Spleen (tissue), 13 donors: ENCODE measurements at places on chromosomes 16 and 17. TPM values are rescaled to one million over a fixed set of nuclear protein-coding genes. Genes with fewer than 3 reads are reported as not detected.

SCNN1B gene
- 4.0 TPM for total RNA-seq

METTL23 gene
- 49.7 TPM for total RNA-seq

CHST4 gene
- total RNA-seq, result not detected

- DNase-seq, result peak; percentile 56
Observed at GRCh38 chr16:23373436-23374219, 71.5 kb downstream of the SCNN1B start.

CDYL2 gene
- 15.2 TPM for total RNA-seq

DNA sequence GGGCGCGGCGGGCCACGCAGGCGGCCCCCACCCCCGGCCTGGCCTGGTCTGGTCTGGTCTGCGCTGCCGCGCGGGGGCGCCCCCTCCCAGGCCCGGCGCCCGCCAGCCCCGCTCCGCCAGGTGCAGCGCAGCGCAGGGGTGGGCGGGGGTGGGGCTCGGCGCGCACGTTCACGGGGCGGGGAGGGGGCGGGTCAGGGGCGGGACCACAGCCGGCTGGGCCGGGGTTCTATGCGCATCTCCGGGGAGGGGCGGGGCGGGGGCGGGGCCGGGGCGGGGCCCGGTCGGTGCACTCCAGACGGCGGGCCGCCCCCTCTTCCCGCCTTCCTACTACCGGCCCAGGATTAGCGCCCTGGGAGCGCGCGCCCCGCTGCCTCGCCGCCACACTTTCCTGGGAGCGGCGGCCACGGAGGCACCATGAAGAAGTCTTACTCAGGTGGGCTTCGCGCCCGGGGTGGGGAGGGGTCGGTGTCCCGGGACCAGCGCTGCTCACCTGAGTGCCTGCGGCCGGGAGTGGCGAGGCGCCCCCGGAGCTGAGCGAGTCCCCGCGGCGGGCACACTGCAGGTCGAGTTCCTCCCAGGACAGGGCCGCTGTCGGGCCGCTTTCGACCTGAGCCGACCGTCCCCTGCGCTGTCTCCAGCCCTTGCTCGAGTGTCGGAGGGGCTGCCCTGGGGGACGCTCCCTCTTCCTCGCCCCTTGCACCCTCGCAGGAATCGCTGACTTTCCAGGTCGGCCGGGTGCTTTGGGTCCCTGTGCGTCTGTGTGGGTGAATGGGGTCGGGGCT is 140.5 kb downstream of the SEC14L1 start:
- peak; percentile 84 for DNase-seq

- DNase-seq, result no peak
Observed at GRCh38 chr16:66690106-66690847, 6.3 kb downstream of the CMTM4 start.

- DNase-seq, result peak; percentile 38
Observed at GRCh38 chr17:42781639-42782165, 1.3 kb downstream of the WNK4 start.

GRCh38 chr17:46063241-46063640 is 64.2 kb downstream of the STH start:
- no peak for DNase-seq

GRCh38 chr17:82458885-82459424 is 414 bp downstream of the NARF start:
- DNase-seq, result no peak

DNA sequence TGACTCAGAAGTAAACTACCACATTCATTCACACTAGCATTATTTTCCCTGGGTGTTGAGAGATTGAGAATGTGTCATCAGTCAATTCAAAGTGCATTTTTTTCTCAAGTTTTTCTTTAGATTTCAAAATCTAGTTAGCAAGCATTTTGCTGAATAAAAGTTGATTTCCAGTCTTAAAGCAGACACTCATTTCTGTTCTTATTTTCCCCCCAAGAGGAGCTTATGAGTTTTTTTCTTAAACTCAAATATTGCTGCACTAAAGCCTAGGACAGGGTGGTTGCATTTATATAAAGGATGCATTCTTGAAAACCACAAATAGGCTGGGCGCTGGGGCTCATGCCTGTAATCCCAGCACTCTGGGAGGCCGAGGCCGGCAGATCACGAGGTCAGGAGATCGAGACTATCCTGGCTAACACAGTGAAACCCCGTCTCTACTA is 15.3 kb downstream of the CDH3 start:
- no peak for DNase-seq

DNA sequence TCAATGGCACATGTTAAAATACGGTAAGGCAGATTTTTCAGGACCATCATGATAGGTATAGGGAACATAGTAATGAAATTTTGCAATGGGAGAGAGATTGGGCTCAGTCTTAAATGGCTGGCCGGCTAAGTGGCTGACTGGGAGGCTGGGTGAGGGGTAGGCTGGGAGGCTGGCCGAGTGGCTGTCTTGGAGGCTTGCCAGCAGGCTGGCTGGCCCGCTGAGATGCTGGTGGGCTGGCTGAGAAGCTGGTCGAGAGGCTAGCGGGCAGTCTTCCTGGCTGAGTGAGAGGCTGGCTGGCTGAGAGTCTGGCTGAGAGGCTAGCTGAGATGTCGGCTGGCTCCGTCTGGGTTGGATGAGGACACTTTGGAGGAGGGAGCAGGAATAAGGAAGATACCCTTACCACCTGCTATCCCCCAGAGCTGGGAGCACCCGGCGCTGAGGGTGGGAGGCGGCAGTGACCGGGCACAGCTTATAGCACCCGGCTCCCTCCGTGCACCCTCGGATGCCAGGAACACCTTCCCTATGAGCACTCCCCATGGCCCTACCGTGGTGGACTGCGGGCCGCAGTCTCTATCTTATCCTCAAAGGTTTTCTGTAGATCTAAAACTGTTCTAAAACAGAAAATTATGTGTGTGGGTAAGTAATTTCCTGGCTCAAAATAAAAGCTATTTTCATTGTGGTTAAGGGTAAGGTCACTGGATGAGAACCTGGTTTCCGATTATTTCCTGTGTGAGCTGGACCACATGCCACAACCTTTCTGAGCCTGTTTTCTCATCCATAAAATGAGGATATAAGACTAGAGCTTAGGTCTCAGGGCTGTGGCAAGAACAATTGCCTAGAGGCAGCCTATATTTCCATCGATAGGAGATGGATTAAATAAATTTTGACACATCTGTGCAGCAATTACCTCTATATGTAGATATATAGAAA is 34.5 kb upstream of the TMC5 start:
- no peak for DNase-seq

DNA sequence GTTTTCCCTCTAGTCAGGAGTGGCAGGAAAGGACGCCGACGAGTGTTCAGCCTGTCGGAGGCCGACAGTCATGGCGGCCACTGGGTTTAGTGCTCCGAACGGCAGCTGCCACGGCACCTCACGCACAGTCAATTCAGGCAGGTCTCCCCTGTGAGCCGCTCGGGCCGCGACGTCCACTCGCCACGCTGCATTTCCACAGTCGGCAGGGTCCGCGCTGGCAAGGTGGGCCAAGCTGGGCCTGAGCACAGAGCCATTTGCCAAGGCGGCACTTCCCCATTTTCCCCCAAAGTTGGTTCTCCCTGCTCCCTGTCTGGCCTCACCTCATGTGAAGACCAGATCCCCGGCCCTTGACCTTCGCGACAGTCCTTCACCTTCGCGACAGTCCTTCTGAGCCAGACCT is 81.9 kb downstream of the SOCS1 start:
- DNase-seq, result no peak

- DNase-seq, result no peak
Observed at GRCh38 chr17:19727501-19728078, 11.2 kb upstream of the SLC47A2 start.

SALL1 gene
- total RNA-seq, result not detected

GRCh38 chr17:39484178-39484577 is 22.9 kb downstream of the CDK12 start:
- no peak for DNase-seq

GRCh38 chr17:76953066-76953465 is 84.9 kb downstream of the MGAT5B start:
- peak; percentile 33 for DNase-seq

SRL gene
- 2.1 TPM for total RNA-seq

DNA sequence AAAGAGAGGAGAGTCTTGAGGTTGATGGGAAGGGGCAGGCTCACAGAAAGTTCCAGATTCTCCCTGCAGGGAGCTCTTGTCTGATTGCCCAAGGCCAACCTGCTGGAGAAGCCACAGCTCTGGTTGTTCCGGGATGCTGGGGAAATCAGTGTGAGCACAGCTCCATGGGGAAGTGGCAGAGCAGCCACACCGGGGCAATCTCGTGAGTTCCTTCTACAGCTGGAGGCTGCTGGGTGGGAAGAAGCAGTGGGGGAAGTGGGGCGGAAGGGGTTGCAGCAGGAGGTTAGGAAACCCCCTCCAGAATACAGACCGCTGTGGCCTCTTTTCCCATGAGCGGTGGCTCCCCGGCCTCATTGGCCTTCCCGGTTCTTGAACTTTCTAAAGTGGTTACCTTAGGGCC is 34.0 kb downstream of the KIAA0513 start:
- DNase-seq, result peak; percentile 90

GRCh38 chr17:3012926-3013581 is 50.4 kb downstream of the OR1D5 start:
- peak; percentile 87 for DNase-seq

GRCh38 chr17:74079537-74080300 is 123.8 kb upstream of the RPL38 start:
- no peak for DNase-seq

GRCh38 chr17:26818736-26819135 is 475.2 kb upstream of the WSB1 start:
- no peak for DNase-seq

DNA sequence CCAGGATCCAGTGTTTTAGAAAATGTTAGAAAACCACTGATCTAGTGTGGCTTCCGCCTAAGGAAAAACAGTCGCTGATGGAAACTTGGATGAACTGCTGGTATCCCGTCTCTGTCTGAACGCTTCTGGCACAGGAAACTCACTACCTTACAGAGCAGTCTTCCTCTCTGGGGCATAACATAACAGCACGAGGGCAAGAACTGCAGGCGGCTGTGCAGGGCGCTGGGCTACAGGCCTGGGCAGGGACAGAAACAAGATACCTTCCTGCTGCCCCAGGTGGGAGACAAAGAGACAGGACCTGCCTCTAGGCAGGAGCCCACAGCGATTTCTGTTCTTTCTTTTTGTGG is 10.5 kb downstream of the MXRA7 start:
- no peak for DNase-seq

- no peak for DNase-seq
Observed at GRCh38 chr17:58591455-58591854, 77.0 kb upstream of the MTMR4 start.

DNA sequence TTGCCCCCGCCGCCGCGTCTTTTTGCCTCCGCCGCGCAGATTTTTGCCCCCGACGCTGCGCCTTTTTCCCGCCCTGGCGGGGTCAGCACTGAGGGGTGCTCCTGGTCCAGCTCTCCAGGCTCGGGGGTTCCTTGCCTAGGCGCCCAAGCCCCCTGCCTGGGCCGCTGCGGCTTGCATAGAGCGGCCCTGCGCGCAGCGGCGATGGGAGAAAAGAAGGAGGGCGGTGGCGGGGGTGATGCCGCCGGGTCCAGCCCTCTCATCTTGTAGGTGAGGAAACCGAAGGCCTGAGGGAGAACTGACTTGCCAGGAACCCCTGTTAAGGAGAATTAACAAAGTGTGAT is 330.8 kb upstream of the WSB1 start:
- peak; percentile 47 for DNase-seq

DNA sequence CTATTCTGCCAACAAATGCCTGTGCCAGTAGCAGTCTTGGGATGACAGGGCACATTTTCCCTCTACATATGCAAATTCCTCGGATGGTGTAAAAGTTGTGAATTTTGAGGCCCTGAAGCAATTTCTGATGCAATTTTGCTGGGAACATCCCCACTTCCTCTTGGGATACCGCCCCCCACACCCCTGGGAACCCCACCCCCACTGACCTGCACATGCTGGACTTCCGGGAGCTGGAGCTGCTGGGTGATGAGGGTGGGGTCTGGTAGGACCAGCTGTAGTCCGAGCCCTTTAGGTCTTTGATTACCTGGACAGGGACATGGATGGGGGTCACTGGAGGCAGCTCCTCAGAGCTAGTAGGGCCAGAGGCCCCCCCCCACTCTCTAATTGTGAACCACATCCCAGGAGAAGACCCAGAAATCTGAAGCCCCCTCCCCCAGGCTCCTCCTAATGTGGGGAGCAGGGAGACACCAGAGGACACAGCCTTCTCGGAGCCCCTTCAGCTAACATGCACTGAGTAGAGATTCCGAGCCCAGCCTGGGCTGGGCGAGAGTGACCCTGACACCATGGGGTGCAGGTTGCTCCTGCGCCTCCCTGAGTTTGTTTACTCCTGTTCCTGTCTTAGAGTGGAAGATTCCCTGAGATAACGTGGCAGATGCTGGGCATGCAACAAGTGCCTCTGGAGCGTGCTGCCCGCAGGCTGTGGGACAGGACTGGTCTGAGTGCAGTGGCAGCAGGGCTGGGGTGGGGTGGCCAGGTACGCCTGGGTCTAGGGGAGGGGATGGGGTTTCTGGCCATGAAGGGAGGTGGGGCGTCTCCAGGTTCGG is 9.0 kb downstream of the MTSS2 start:
- DNase-seq, result peak; percentile 69

- DNase-seq, result no peak
Observed at GRCh38 chr16:52366983-52367382, 180.0 kb downstream of the TOX3 start.

TPSAB1 gene
- total RNA-seq, result 12.8 TPM

GRCh38 chr17:50909765-50910605 is 43.8 kb upstream of the TOB1 start:
- DNase-seq, result no peak

GRCh38 chr17:56917559-56918296 is 3.9 kb upstream of the TRIM25 start:
- DNase-seq, result no peak

GRCh38 chr16:55346475-55346874 is 22.5 kb downstream of the IRX6 start:
- DNase-seq, result no peak

GRCh38 chr16:86631444-86631843 is 53.1 kb downstream of the FOXL1 start:
- no peak for DNase-seq

DNA sequence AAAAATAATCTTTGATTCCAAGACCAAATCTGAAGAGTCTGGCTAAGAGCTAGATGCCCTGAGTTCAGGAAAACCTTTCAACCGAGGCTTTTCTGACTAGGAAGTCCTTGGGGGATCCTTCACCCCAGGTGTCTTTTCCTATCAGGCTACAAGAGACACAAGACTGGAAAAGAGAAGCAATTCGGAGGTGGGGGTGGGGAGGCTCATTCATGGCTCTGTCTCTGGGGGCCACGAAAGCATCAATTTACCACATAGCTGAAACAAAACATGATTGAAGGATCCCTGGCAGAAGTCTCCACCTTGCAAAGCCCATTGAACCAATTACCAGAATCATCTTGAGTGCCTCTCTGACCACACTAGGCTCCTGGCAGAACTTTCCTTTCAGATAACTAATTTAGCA is 239.8 kb upstream of the SALL1 start:
- no peak for DNase-seq

HES7 gene
- not detected for total RNA-seq

DNA sequence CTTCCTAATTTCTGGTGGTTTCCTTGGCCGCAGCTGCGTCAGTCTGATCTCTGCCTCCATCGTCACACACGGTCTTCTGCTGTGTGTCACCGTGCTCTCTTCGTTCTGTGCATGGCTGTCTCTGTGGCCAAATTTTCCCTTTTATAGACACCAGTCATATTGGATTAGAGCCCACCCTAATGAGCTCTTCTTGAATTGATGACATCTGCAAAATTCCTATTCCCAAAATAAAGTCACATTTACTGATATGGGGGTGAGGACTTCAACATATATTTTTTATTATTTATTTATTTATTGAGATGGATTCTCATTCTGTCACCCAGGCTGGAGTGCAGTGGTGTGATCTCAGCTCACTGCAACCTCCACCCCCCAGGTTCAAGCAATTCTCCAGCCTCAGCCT is 38.4 kb downstream of the GINS3 start:
- DNase-seq, result no peak

GRCh38 chr17:2179615-2180295 is 123.8 kb downstream of the SMG6 start:
- no peak for DNase-seq

HOXB4 gene
- 3.6 TPM for total RNA-seq
